ENCODE measurements at places on chromosomes 4 and X.

- DNase-seq, result no peak
Measured at GRCh38 chr4:34466411-34466810, 1777.9 kb downstream of the ARAP2 start.

DNA sequence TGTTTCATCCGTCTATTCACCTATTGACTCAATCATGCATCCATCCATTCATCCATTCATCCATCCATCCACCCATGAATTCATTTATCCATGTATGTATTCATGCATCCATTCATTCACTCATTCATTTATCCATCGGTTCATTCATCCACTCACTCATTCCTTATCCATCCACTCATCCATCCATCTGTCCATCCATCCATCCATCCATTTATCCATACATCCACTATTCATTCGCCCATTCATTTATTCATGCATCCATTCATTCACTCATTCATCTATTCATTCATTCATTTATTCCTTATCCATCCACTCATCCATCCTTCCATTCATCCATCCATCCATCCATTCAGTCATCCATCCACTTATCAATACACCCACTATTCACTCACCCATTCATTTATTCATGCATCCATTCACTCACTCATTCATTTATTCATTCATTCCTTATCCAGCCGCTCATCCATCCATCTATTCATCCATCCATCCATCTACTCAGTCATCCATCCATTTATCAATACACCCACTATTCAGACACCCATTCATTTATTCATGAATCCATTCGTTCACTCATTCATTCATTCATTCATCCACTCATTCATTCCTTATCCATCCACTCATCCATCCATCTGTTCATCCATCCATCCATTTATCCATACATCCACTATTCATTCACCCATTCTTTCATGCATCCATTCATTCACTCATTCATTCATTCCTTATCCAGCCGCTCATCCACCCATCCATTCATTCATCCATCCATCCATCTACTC lies 11.2 kb downstream of the P2RY8 start:
- no peak for DNase-seq

DNA sequence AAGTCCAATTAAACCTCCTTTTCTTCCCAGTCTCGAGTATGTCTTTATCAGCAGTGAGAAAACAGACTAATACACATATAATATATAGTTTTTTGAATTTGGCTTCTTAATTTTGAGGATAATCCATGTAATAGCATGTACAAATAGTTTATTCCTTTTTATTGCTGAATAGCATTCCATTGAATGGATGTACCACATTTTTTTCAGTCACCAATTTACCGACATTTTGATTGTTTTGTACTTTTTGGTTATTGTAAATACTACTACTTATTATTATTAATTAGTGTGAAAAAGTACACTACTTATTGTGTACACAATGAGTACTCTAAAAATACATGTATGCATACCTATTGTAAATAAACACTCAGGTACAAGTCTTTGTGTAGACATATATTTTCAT lies 42.3 kb upstream of the ANXA10 start:
- no peak for DNase-seq

DNA sequence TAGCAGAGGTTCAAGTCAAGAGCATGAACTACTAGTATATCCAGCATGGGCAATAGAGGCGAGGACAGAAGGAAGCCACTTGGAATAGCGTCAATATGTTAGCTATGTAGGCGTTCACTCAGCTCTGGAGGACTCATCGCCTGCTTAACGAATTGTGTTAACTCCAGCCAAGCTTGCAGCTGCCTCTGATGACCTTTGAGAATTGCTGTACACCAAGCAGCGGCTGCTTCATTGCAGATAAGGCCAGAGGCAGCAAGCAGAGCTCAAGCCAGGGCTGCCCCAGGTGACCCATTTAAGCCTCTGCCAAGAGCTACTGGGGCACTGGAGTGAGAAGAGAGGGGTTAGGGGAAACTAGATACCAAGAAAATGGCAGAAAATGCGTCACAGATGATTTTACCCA lies 160.2 kb upstream of the IGFBP7 start:
- DNase-seq, result no peak

DNA sequence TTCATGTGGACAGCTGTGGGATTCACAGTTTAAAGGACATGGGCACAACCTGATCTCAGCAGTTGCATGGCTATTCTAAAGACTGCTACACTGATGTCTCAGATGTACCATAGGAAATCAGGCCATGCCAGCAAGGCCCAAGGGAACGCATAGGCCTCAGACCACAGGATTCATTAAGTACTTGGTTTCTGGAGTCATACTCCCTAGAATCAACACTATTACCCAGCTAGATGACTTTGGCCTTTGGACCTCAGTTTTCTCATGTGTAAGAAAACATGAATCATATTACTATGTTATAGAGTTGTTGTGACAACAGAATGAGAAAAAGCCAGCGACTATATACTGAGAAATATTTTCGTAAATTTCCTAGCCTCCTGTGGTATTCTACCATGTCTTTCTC lies 67.9 kb downstream of the NHS start:
- DNase-seq, result no peak

DNA sequence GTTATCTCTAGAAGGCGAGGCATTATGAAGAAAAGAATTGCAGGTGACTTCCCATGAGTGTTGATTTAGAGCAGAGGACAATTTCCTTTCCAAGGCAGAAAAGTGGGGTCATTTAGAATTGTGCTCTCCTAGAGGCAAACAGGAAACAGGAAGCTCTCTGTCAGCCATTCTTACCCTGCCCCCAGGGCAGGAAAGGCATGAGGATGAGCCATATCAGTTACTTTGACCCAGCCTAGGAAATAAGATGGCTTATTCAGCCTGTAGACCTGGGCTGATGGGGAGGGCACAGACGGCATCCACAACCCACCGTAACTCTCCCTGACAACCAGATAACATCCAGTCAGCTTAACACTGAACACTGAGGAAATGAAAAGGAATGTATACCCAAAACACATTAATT lies 88.8 kb upstream of the KDR start:
- peak; percentile 1 for DNase-seq
